ENCODE measurements at places on chromosomes 13 and 19.

GRCh38 chr19:7705387-7706187 lies 3.7 kb upstream of the FCER2 start:
- DNase-seq, result peak; percentile 37

DNA sequence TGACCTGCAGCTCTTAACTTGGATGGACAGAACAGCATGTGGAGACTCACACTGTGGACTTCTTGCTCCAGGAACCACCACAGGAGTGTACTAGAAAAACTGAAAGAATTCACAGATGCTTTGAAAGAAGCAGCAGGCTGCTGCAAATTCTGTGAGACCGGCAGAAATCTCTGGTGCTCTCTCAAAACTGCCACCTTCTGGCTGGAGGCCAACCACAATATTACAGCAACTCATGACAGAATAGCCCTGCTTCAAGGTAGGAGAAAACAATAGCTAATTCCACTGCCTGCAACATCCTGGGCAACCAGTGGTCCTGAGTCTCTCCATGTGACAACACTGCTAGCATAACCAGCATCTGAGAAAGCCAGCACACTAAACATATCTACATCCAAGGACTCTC lies 26.9 kb downstream of the CDK8 start:
- no peak for DNase-seq

DNA sequence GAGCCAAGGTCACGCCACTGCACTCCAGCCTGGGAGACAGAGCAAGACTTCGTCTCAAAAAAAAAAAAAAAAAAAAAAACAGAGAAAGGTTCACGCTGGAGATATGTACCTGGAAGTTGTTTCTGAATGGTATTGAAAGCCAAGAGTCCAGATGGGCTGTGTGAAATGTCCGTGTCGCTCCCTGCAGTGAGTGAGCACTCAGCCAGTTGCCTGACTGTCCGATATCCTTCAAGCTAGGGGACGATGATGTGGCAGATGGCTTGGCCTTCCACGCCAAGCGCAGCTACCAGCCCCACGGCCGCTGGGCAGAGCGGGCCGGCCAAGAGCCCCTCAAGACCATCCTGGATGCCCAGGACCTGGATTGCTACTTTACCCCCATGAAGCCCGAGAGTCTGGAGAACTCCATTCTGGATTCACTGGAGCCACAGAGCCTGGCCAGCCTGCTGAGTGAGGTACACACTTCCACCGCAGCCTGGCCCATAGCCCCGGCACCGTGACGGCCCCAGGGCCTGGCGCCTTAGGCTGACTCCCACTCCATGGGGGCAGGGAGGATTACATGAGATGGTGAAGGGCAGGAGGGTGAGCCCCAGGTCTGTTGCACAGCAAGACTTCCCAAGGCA lies 11.7 kb upstream of the OVOL3 start:
- DNase-seq, result no peak

DNA sequence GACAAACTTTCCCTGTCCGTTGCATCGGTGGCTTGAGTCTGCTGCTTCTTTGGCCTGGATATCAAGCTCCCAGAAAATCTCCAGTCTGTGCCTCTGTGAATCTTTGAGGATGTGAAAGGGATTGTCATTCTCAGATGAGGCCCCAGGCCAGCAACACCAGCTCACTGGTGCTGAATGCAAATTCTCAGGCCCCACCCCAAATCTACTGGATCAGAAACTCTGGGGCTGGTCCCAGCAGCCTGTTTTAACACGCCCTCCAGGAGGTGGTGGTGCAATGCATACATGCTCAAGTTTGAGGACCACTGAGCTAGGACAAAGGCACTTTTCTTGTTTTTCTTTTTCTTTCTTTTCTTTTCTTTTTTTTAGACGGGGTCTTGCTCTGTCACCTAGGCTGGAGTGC lies 23.6 kb downstream of the TNFSF11 start:
- no peak for DNase-seq

- DNase-seq, result no peak
Observed at GRCh38 chr13:102452836-102453235, 51.0 kb upstream of the FGF14 start.

GRCh38 chr19:14615623-14616022 lies 32.7 kb downstream of the CLEC17A start:
- DNase-seq, result no peak

- DNase-seq, result no peak
Observed at GRCh38 chr13:51134763-51135365, 23.8 kb upstream of the C13orf42 start.

DNA sequence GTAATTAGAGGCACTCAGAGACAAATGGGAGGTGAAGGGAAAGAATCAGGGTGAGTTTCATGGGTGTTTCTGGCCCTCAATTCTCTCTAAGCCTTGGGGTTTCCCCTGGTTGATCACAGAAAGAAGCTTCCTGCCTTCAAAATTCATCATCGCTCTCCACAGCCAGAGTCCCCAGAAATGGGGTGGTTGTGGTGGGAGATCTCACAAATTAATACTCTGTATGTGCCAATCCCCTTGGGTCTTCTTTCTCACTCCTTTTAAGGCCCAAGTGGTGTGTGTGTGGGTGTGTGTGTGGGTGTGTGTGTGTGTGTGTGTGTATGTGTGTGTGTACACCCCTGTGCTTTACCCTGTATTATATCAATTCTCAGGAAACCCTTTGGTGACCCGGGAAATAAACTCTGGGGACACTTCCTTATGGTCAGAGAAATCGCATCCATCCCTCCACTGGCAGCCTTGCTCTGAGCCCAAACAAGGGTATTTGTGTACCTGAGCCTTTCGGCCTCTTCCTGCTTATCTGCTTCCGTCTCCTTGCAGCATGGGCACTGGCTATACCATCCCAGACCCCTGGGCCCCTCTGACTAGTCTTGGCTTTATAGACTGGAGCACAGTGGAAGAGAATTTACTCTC lies 2.8 kb upstream of the FCGBP start:
- DNase-seq, result no peak

DNA sequence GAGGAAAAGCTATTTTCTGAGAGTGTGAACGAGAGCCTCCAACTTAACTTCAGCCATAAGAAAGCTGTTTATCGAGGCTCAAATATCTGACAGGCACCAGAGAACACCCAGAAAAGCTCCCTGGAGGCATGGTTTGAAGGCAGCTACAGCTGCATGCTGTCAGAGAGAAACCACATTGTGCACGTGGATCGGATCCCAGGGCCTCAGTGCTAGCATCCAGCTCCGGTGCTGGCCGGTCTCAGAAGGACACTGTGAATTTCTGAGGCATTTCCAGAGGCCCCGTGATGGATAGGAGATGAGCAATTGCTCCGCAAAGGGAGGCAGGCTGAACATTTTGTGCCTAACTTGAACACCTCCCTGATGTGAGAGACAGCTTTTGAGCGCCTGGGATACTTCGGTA lies 315.7 kb downstream of the FGF9 start:
- DNase-seq, result no peak

- DNase-seq, result no peak
Observed at GRCh38 chr13:58660826-58661225, 1029.3 kb downstream of the PCDH17 start.

DNA sequence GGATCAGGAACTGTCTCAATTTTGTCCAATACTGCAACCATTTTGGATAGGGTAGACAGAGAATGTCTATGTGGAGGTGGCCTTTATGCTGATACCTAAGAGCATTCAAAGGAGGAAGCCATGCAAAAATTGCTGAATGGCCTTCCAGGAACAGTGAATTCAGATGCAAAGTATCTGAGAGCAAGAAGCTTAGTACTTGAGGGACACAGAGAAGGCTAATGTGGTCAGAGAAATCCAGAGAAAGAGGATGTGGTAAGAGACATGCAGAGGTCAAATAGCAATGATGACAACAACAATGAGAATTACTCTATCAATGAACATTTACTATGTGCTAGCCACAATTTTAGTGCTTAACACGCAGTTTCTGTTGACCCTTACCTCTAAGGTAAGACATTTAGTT lies 785.6 kb upstream of the KLHL1 start:
- DNase-seq, result no peak

GRCh38 chr19:55044771-55045716 lies 7.0 kb upstream of the GP6 start:
- no peak for DNase-seq

DNA sequence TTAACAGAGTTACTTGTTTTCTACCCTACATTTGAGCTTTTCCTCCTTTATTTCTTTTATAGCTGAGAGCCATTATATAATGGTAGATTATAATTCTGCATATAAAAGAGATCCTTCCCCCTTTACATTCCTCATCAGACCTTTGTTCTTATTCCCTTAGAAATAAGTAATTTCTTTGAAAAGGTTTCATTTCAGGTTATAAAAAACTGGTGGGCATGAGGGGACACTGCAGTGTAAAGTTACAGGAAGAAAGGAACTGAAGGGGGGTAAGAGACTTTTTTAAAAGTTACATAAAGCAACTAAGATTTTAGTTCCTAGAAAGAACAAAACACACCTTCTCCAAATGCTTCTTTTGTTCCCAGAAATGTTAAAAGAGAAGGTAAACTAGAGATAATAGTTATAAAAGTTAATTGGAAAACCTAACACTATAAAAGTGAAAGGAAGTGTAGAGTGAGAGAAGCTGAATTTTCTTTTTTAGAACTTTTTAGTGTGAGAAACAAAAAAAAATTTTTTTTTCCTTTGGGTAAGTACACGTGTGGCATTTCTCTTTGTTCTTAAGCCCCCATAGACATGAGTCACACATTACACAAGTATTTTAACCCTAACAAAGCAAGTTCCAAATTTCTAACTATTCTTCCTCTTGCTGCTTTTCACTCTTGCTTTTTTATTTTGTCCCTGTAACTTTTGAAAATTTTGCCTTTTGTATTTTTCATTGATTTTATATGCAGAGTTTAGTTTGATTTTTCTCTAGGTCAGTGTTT lies 106.4 kb upstream of the MLNR start:
- no peak for DNase-seq

- no peak for DNase-seq
Observed at GRCh38 chr13:41426047-41426446, 31.3 kb upstream of the RGCC start.

- DNase-seq, result no peak
Observed at GRCh38 chr13:49272296-49272695, 24.6 kb downstream of the CDADC1 start.

DNA sequence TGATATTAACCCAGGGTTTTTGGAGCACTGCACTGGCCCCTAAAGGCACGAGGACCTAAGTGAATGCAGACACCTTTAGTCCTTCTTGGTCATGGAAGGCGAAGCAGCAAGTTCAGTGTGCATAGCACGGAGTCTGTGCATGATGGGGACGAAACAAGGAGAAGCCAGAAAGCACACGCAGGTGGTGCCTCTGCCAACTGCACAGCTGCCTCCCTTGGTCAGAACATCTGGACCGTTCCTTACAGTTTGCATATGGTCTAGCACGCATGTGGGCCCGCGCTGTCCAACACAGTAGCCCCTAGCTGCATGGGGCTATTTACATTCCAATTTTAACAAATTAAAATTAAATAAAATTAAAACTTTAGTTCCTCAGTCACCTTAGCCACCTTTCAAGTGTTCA lies 44.0 kb downstream of the FLT3 start:
- no peak for DNase-seq

DNA sequence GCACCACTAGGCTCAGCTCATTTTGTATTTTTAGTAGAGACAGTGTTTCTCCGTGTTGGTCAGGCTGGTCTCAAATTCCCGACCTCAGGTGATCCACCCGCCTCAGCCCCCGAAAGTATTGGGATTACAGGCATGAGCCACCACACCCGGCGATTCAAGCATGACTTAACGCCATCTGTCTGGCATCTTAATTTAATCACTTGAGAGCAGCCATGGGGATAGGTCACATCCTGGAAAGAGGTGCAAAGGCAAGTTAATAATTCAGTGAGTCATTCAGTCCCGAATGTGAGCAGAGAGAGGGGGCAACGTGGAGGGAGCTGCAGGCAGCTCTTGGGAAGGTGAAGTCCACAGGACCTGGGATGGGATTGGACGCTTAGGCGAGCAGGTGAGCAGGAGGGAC lies 31.7 kb upstream of the USP29 start:
- DNase-seq, result no peak

DNA sequence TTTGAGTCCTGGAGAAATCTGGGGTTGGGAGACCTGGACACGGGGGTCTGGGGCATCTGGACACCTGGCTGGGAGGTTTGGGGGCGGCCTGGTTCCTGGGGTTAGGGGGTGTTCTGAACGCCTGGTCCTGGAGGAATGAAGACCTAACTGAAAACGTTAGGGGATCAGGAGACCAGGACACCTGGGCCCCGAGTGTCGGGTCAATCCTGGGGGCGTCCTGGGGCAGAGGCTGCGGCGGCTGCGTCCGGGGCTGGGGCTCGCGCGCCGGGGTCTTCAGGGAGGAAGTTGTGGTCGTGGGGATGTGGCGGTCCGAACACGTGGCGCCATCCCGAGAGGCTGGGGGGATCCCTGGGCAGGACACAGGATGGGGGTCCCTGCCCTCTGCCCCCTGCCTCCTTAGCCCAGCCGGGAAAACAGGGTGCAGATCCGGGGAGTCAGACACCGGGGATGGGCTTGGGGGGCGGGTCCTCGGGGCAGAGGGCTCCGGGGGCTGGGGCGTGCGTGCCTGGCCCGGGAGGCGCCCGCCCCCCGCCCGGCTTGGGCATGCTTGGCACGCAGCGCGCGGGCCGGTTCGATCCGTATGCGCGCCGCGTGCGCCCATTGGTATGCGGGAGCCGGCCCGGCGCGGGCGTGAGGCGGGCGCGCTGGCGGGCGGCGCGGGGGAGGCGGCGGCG lies 632 bp downstream of the NPAS1 start:
- DNase-seq, result no peak

DNA sequence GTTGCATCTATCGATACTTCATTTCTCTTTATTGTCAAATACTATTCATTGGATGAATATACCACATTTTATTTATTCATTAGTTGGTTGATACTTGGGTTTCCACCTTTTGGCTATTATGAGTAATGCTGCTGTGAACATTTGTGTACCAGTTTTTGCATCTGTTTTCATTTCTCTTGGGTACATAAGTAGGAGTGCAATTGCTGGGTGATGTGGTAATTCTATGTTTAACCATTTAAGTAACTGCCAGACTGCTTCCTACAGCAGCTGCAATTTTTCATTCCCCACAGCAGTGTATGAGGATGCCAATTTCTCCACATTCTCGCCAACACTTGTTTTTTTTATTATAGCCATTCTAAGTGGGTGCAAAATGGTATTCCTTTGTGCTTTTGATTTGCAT lies 2.6 kb downstream of the KCNJ14 start:
- no peak for DNase-seq

- DNase-seq, result no peak
Observed at GRCh38 chr19:1893791-1894190, 8.5 kb upstream of the ABHD17A start.

GRCh38 chr13:24742294-24742693 lies 21.7 kb upstream of the RNF17 start:
- DNase-seq, result no peak

GRCh38 chr13:100088273-100088643 lies 635 bp upstream of the PCCA start:
- no peak for DNase-seq

DNA sequence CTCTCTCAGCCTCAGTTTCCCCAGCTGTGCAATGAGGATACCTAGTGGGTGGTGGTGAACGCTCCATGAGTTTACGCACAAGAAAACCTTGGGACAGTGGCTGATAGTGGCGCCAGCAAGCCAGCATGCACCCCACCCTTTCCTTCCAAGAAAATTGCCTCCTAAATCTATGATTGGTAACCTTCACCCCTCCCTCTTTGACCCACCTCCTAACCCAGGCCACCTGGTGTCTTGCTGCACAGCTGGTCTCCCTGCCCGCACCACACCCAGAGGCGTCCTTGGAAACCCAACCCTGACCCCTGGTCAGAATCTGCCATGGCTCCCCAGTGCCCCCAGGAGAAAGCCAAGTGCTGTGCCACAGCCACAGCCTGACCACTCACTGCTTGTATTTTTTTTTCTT lies 22.8 kb upstream of the BCL3 start:
- DNase-seq, result no peak

- no peak for DNase-seq
Observed at GRCh38 chr19:6059988-6060599, 50.2 kb downstream of the RFX2 start.

- DNase-seq, result no peak
Observed at GRCh38 chr13:79625517-79625916, 144.6 kb downstream of the NDFIP2 start.

Measured in stimulated activated CD8-positive, alpha-beta memory T cell treated with anti-CD3 and anti-CD28 coated beads, Interleukin-15, amount 100 ng/mL, for 24 hours (primary cell).